ENCODE measurements at places on chromosomes 7 and 10. TPM values are rescaled to one million over a fixed set of nuclear protein-coding genes. Genes with fewer than 3 reads are reported as not detected.

The POLR2J2 gene
- total RNA-seq: 23.4 TPM

DNA sequence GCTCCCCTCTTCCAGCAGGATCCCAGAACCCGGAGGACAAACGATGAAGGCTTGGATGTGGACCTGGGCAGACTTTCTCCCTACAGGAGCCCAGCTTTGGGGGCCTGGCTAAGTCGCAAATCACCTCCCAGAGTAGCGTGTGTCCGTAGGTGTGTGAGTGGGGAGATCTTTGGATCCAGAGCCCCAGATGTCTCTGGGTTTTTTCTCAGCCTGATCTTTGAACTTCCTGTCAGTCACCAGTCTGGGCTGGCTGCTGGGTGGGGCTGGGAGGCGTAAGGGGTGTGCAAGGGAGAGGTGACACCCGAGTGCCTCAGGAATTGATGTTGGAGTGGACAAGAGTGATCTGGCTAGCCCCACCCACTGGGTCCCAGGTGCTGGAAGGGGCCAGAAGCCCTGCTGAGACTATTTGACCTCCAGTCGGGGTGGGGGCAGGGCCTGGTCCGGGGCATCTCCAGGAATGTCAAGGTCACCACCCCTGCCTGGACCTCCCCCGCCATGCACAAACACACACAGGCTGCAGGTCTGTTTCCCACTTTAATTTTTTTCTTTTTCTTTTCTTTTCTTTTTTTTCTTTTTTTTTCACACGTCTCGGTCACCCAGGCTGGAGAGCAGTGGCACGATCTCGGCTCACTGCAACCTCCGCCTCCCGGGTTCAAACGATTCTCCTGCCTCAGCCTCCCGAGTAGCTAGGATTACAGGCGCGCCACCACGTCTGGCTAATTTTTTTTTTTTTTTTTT lies at the start of gene MOGAT3:
Gene MOGAT3, minus strand, starts transcription at position 175 of the 738 bp plus-strand sequence. CDS start 182 bp downstream, outside the sequence.
- H3K27ac ChIP-seq: no peak within 1 kb of the TSS
- no peak within 1 kb of the TSS for H3K4me3 ChIP-seq
- H3K4me1 ChIP-seq: peaks cover 13% of the 10 kb centered on the region
- H3K27me3 ChIP-seq: peaks cover 39% of the 10 kb centered on the region
- H3K36me3 ChIP-seq: no peaks in the 10 kb centered on the region
- DNase-seq: no peak

DNA sequence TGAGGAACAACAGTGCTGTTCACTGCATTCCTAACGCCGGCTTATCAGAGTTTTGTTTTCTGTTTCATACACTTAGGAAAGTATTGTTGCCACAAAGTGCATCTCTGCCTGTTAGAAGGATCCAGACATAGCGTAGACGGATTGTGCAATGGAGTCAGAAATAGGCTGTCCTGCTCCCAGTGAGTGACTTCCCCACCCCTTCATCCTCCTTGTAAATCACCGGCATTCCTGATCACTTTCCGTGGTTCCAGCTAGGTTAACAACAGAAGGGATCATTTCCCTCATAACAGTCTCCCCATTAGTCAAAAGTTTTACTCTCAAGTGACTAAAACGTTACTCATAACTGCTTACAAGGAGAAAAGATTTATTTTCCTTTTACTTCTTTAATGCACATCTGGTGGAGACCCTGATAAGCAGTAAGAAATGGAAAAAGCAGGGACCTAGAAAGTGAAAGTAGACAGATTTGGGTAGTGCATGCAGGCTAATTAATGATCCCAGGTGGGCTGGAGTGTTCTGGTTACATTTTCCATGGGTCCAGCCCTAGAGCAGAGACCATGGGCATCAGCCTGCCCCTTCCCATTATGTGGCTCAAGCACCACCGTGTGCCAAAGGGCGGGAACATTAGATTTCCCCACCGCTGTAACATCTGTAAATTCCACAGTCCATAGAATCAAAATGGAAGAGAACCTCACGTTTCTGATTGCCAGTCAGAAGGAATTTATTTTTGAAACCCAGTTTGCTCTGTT lies 395.1 kb upstream of the GALNT17 start:
- no peaks in the 10 kb centered on the region for H3K36me3 ChIP-seq
- no peak for DNase-seq
- no peak overlapping the region for H3K27ac ChIP-seq
- no peak overlapping the region for H3K4me3 ChIP-seq
- H3K4me1 ChIP-seq: peaks cover 4% of the 10 kb centered on the region

The SPDYE2 gene
- not detected for total RNA-seq

DNA sequence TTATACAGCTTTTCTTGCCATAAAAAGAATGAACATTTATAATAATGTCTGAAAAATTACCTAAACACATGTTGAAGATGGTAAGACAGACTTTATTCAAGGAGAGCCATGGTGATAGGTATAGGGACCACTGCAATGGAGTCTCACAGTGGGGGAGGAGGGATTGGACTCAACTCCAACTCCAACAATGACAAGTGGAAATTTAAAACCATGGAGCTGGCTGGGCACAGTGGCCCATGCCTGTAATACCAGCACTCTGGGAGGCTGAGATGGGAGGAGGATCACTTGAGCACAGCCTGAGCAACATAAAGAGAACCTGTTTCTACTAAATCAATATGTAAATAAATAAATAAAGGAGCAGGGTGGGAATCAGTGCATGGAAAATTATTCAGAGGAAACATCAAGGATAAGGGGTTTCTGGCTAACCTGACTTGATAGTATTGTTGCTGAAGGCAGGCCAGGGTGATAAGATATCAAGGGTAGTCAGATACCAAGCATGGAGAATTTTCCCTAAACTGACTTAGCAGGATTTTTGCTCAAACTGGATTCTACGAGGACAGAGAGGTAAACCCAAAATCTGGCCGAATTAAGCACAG lies 19.5 kb upstream of the MICU1 start:
- no peaks in the 10 kb centered on the region for H3K4me1 ChIP-seq
- H3K36me3 ChIP-seq: no peaks in the 10 kb centered on the region
- no peak overlapping the region for H3K4me3 ChIP-seq
- no peaks in the 10 kb centered on the region for H3K27me3 ChIP-seq
- H3K27ac ChIP-seq: no peak overlapping the region

The SYNPO2L gene
- total RNA-seq: not detected

The SUGCT gene
- 1.6 TPM for total RNA-seq

DNA sequence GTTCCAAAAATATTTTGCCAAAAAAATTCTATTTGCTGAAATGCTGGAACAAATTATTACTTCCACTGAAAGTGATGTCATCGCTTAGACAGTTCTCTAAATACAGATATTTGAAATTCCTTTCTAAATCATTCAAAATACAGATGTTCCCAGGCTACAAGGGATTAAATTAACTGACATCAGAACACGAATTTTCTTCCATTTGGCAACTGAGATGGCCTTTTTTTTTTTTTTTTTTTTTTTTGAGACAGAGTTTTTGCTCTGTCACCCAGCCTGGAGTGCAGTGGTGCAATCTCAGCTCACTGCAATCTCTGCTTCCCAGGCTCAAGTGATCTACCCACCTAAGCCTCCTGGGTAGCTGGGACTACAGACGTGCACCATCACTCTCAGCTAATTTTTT lies 57.0 kb downstream of the P4HA1 start:
- DNase-seq: no peak
- H3K4me1 ChIP-seq: no peaks in the 10 kb centered on the region
- H3K36me3 ChIP-seq: peaks cover 7% of the 10 kb centered on the region

DNA sequence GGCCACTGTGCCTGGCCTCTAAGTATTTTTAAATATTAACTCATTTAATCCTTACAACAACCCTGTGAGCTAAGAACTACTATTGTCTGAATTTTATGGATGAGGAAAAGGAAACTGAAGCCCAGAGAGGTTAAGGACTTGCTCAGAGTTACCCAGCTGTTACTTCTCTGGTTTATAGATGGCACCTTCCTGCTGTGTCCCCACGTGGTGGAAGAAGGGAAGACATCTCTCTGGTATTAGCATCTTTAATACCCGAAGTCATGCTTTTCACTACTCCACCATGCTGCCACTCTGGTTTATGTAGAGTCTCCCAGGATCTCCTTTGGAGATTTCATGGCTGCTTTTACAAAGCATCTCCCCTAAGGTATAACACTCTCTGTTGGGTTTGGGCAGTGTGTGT lies 105.5 kb upstream of the MKLN1 start:
- DNase-seq: no peak
- no peak overlapping the region for H3K27ac ChIP-seq
- H3K36me3 ChIP-seq: peaks cover 4% of the 10 kb centered on the region
- no peaks in the 10 kb centered on the region for H3K27me3 ChIP-seq

DNA sequence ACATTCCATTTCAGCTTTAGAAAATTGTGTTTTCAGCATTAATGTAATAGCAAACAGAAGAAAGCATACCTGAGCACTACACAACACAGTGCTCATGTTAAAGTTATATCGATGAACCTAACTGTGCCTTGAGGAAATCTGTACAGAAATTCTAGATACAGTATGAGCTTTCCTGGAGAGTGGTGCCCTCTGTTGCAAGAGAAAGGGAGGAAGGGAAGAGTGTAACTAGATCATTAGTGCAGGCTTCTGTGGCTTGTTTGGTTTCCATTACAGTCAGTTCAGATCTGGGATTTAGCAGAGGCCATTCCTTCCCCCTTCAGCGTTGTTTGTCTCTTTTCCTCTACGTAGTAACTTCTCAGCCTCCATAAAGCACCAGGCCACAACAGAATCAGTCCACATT lies 139.7 kb downstream of the HTR7 start:
- H3K27ac ChIP-seq: no peak overlapping the region
- H3K4me3 ChIP-seq: no peak overlapping the region
- no peaks in the 10 kb centered on the region for H3K36me3 ChIP-seq
- peaks cover 3% of the 10 kb centered on the region for H3K4me1 ChIP-seq
- no peaks in the 10 kb centered on the region for H3K27me3 ChIP-seq

- H3K27me3 ChIP-seq: no peaks in the 10 kb centered on the region
- peaks cover 64% of the 10 kb centered on the region for H3K4me1 ChIP-seq
- H3K36me3 ChIP-seq: peaks cover 23% of the 10 kb centered on the region
- DNase-seq: peak; percentile 39
- peak overlapping the region; percentile 77 for H3K4me3 ChIP-seq
Measured at GRCh38 chr10:61943674-61944378, 42.3 kb downstream of the ARID5B start.

GRCh38 chr7:7490003-7490402 lies 45.7 kb downstream of the COL28A1 start:
- no peaks in the 10 kb centered on the region for H3K4me1 ChIP-seq
- no peaks in the 10 kb centered on the region for H3K36me3 ChIP-seq
- no peak for DNase-seq
- H3K27me3 ChIP-seq: no peaks in the 10 kb centered on the region
- H3K27ac ChIP-seq: no peak overlapping the region
- H3K4me3 ChIP-seq: no peak overlapping the region

DNA sequence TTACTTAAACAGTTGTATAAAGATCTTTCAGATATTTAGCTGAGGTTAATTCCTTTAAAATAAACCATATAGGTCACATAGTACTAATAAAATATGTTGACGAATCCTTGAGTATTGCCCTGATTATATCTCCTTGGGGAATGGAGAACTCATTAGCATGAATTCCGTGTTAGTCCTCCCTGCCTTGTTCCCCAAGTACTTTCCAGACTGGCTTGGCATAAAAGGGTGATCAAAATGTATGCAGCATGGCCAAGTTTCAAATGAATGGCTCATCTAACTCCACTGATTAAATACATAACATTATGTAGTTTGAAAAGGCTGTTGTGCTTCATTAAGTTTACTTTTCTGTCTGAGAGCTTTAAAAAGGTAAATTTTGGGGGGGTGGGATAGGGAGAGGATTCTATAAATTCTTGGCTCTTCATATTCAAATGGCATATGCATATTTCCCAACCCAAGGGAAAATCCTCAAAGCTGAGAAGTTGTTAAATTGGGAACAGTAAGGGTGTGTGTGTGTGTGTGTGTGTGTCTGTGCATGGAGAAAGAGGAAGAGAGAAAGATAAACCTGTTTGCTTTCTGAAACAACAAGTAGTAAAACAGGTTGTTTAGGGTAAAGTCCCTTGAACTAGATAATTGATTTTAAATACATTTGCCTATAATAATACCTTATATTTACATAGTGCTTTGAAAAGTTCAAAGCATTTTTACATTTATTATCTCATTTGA lies 4.8 kb upstream of the ADD3 start:
- DNase-seq: no peak
- no peak overlapping the region for H3K4me3 ChIP-seq
- no peaks in the 10 kb centered on the region for H3K36me3 ChIP-seq
- no peak overlapping the region for H3K27ac ChIP-seq

GRCh38 chr10:71542478-71542877 lies 145.8 kb downstream of the CDH23 start:
- no peaks in the 10 kb centered on the region for H3K27me3 ChIP-seq
- no peak overlapping the region for H3K4me3 ChIP-seq
- H3K36me3 ChIP-seq: no peaks in the 10 kb centered on the region
- no peak overlapping the region for H3K27ac ChIP-seq
- no peak for DNase-seq
- no peaks in the 10 kb centered on the region for H3K4me1 ChIP-seq

The TMEM229A gene
- not detected for total RNA-seq

The MOGAT3 gene
- not detected for total RNA-seq

The NPC1L1 gene
- total RNA-seq: 0.12 TPM

GRCh38 chr10:13808556-13809391 lies 222.0 kb downstream of the PRPF18 start:
- no peaks in the 10 kb centered on the region for H3K27me3 ChIP-seq
- peaks cover 5% of the 10 kb centered on the region for H3K4me1 ChIP-seq
- DNase-seq: no peak
- H3K4me3 ChIP-seq: no peak overlapping the region
- no peak overlapping the region for H3K27ac ChIP-seq

DNA sequence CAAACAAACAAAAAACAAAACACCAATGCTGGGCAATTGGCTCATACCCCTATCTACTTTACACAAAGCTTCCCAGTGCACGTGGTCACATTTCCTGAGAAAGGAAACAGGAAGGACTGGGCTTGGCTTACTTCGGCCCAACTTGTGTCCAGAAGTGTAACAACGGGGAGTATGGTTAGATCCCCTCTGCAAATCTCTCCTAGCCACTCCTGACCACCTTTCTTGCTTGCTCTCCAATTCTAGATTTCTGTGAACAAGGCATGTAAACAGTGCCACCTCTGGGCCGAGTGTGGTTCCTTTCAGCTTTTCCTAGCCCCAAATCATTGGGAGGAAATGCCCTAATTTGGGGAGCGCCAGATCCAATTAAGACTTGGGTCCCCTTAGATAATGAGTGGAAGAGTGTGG lies 21.0 kb upstream of the FRAT2 start:
- H3K27ac ChIP-seq: no peak overlapping the region
- H3K4me3 ChIP-seq: no peak overlapping the region
- DNase-seq: no peak
- peaks cover 2% of the 10 kb centered on the region for H3K36me3 ChIP-seq
- H3K27me3 ChIP-seq: no peaks in the 10 kb centered on the region
- H3K4me1 ChIP-seq: no peaks in the 10 kb centered on the region

The RHOBTB1 gene
- 0.77 TPM for total RNA-seq

- no peaks in the 10 kb centered on the region for H3K4me1 ChIP-seq
- no peak overlapping the region for H3K4me3 ChIP-seq
- no peaks in the 10 kb centered on the region for H3K27me3 ChIP-seq
- DNase-seq: no peak
- no peaks in the 10 kb centered on the region for H3K36me3 ChIP-seq
Measured at GRCh38 chr7:71278257-71278656, 146.3 kb downstream of the GALNT17 start.

GRCh38 chr7:120165227-120165626 lies 107.7 kb upstream of the KCND2 start:
- no peak overlapping the region for H3K4me3 ChIP-seq
- H3K27me3 ChIP-seq: no peaks in the 10 kb centered on the region
- DNase-seq: no peak
- no peak overlapping the region for H3K27ac ChIP-seq
- no peaks in the 10 kb centered on the region for H3K36me3 ChIP-seq
- no peaks in the 10 kb centered on the region for H3K4me1 ChIP-seq

Data from activated T-cell treated with anti-CD3 and anti-CD28 coated beads, Interleukin-2, amount 50 U/mL, for 72 hours (primary cell).